ENCODE measurements at places on chromosomes 4 and X.

DNA sequence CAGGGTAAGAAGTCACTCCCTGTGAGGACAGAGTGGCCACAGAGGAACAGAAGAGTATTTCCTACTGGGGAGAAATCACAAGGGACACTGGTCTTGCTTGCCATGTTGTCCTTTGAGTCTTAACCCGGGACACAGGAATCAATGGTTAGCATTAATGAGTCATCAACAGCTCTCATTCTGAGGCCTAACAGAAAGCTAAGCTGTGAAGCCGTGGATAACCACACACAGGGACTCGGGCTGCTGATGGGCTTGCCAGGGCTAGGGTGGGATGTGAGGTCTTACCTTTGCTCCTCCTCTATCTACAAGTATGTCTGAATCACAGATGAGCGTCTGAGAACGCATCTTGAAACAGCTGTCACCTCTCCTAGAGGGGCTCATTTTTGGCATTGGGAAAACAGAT is 22.2 kb downstream of the HELT start:
- DNase-seq, result no peak

GRCh38 chr4:83232082-83232481 is 52.5 kb downstream of the COQ2 start:
- no peak for DNase-seq

GRCh38 chr4:40843696-40844095 is 93.9 kb downstream of the NSUN7 start:
- no peak for DNase-seq

- no peak for DNase-seq
These were observed 100.1 kb upstream of the NAP1L5 start for GRCh38 chr4:88797725-88798124.
